Activated CD8-positive, alpha-beta memory T cell treated with anti-CD3 and anti-CD28 coated beads, Interleukin-2, amount 10 ng/mL, durations not matched to agents 7 days and 5 days (primary cell): ENCODE measurements at places on chromosomes 12 and 14. TPM values are rescaled to one million over a fixed set of nuclear protein-coding genes. Genes with fewer than 3 reads are reported as not detected.

The HOXC6 gene
- not detected for total RNA-seq

The SERPINA12 gene
- not detected for total RNA-seq

The MON2 gene
- total RNA-seq = 53.9 TPM

The WNT5B gene
- total RNA-seq = 0.70 TPM

The DMAC2L gene
- total RNA-seq = 16.1 TPM

The FOXA1 gene
- not detected for total RNA-seq

The EPS8 gene
- total RNA-seq = 2.1 TPM

The NOVA1 gene
- total RNA-seq = not detected

The GPD1 gene
- total RNA-seq = not detected

The FLVCR2 gene
- total RNA-seq = 2.1 TPM

The STAC3 gene
- 10.0 TPM for total RNA-seq

The RPS6KL1 gene
- total RNA-seq = 2.5 TPM

The KRT82 gene
- total RNA-seq = not detected

The RNF212B gene
- total RNA-seq = not detected

The CLEC4A gene
- 0.79 TPM for total RNA-seq

The EID3 gene
- 7.1 TPM for total RNA-seq

The KRT72 gene
- 0.15 TPM for total RNA-seq

The LRRC10 gene
- not detected for total RNA-seq

The SERPINA10 gene
- not detected for total RNA-seq

The BHLHE41 gene
- total RNA-seq = not detected

The GUCY2C gene
- total RNA-seq = not detected

The OR4Q3 gene
- not detected for total RNA-seq

The NGDN gene
- total RNA-seq = 42.7 TPM

The RTL1 gene
- not detected for total RNA-seq

The GRIN2B gene
- not detected for total RNA-seq

The GSG1 gene
- not detected for total RNA-seq

The FAM177A1 gene
- 40.7 TPM for total RNA-seq

The OAS3 gene
- total RNA-seq = 394 TPM

The TAS2R7 gene
- not detected for total RNA-seq

The SPRYD4 gene
- 3.4 TPM for total RNA-seq

The PRPF40B gene
- 7.8 TPM for total RNA-seq

The SERPINA9 gene
- not detected for total RNA-seq
